ENCODE measurements at places on chromosomes 3 and 15. TPM values are rescaled to one million over a fixed set of nuclear protein-coding genes. Genes with fewer than 3 reads are reported as not detected.

Gene SLC15A2
- total RNA-seq, result 8.3 TPM

Gene B2M
- 6,333 TPM for total RNA-seq

Gene SLC9A9
- 2.3 TPM for total RNA-seq

DNA sequence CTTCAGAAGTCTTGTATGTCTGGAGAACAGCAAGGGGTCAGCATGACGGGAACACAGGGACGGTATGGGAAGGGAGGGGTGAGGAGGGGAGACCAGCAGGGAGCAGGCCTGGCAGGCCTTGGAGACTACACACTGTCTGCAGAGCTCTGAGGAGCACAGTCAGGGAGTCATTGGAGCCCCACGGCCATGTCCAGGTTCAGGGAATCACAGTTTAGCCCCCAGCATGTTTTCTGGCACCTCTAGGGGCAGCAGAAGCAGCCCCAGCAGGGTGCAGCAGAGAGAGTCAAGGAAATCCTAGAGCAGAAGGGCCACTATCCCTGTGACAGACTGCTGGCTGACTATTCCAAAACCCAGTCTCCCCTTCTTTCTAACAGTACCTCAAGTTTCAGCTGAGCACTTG lies 3.2 kb downstream of the LAMP3 start:
- DNase-seq, result no peak
